Heart left ventricle (tissue), 16 donors: ENCODE measurements at places on chromosomes 6 and 20.
A peak's percentile ranks its signal among the peaks of the same experiment; 100 is the strongest.

DNA sequence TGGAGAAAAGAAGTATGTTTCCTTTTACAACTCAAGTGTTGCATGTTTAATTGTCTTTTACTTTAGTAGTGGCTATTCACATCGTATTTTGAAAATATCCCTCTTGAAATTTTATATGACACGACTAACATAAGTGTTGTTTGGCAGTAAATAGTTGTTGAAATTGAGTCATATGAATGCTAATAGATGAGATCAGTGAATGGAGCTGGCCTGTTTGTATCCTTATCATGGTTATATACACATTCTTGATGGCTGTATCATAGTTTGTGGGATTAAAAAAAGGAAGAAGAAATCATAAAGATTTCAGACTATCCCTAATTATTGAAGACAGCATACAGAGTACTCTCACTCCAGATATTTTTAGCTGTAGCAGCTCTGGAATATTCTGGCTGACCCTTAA, 8.2 kb upstream of the RAE1 start:
- no peak for DNase-seq

- DNase-seq: no peak
These were observed 20.0 kb upstream of the UBE2J1 start for GRCh38 chr6:89372506-89372901.

- DNase-seq: peak; percentile 49
These were observed 207.5 kb downstream of the SMOC2 start for GRCh38 chr6:168648240-168649125.

GRCh38 chr6:125251516-125252220, 50.1 kb downstream of the HDDC2 start:
- DNase-seq: no peak

DNA sequence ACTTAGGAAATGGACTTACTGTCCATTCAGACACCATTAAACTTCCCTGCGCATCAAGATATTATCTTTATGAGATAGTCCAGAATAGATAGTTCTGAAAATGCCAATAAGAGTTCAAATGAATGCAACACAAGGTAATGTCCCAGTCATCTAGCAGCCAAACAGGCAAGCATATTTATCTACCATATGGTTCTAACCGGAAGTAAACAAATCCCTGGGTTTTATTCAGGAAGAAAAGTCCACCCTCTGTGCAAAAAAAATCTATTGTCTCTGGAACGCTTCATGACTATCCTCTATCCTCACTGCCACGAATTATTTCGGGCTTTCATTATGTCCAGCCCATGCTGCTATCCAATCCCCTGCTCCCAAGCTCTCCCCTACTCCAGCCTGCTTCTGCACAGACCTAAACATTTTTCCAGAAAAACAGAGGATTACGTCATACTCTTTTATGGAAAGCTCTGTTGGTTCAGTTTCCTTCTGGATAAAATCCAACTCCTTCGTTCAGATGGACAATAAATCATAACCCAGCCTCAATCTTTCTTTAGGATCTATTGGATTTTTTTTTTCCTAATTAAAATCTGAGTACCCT, 11.4 kb downstream of the PPIL6 start:
- DNase-seq: no peak

DNA sequence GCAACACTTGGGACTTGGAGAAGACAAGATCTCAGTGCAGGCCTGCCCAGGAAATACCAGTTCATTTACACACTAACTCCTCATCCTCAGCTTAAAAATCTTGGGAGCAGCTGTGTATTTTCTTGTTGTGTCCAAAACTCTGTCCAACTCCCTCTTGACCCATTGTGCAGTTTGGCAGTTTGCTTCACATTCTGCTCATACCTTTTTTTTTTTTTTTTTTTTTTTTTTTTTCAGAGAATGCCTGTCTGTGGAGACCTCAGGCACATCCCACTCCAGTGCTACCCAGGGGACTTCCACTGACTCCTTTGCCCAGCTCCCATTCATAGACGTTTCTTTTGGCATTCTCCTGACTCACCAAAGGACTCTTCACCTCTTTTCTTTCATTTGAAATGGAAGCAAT, 265.8 kb upstream of the TCF21 start:
- DNase-seq: peak; percentile 32

GRCh38 chr6:17709476-17709875, 2.8 kb upstream of the NUP153 start:
- DNase-seq: no peak

GRCh38 chr6:4804095-4804494, 27.9 kb downstream of the CDYL start:
- DNase-seq: no peak

- DNase-seq: no peak
These were observed 1.7 kb downstream of the HSF2 start for GRCh38 chr6:122401104-122401503.

DNA sequence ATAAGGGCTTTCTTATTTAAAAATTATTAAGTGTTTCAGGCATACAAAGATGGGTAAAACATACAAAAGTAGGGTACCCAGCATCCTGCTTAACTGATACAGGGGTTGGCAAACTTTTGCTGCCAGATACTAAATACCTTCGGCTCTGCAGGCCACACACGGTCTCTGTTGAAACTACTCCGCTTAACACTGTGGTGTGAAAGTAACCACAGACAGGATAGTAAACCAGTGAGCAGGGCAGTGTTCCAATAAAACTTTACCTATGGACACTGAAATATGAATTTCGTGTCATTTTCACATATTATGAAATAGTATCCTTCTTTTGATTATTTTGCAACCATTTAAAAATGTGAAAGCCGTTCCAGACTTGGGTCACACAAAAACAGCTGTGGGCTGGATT, 92.4 kb downstream of the EYA2 start:
- DNase-seq: no peak

DNA sequence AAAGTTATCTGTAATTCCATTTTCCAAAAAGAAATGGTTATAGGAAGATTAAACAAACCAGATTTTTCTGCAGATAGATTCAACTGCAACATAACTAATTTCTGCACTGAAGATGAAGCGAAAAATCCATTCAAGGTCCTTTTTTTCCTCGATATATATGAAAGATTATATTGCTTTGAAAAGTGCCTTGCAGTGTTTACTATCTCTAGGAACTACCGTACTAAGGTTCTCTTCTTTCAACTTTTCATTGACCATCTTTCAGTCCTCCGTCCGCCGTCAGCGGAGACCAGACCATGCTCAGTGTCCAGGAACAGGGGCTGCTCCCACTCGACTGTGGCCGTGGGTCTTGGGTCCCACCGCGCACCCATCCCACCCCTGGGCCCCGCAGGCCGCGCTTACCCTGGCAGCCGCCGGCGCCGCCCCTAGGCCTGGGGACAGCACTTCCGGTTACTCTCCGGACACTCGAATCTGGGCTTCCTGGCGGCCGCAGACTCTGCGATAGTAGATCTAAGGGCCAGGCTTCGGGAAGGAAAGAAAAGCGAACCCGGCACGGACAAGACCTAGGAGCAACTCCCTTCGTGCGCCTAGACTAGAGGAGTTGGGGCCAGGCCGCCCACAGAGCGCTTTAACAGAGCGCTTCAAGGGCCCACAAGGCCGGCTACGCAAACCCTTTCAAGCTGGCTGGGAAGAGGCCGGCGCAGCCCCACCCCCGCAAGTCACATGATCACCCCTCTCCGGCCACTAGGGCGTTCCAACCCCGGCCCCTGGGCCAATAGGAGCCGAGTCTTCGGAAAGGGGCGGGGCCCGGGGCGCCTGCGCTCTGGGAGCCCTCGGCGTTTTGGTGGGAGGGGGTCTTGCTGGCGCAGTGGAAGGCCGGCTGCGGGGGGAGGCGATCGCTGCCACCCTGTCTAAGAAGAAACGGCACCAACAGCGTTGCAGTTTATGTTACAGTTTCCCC, at the start of gene ZNF322:
Gene ZNF322, minus strand, starts transcription at position 705 of the 958 bp plus-strand sequence. CDS start 21,193 bp downstream, outside the sequence.
- peak; percentile 97 for DNase-seq

DNA sequence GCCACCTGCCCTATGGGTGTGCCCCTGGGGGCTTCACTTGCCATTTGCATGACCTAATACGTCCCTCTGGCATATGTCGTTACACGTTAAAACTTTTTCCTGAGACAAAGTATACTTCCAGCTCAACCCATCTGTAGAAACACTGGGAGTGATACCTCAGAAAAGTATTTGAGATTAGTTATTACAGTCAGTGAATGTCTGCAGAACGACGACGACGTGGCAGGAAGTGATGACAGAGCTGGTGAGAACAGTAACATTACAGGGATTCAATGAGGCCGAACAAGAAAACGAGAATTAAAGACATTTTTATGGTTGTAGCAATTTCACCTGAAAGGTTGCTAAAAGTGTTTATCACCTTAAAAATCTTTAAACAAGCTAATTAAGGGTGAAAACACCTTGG, 40.2 kb downstream of the SASH1 start:
- no peak for DNase-seq

GRCh38 chr6:45448417-45449389, 71.0 kb upstream of the SUPT3H start:
- no peak for DNase-seq

GRCh38 chr6:100176311-100176950, 182.4 kb upstream of the MCHR2 start:
- DNase-seq: no peak

GRCh38 chr6:31749301-31750036, 9.7 kb downstream of the MSH5 start:
- DNase-seq: no peak

GRCh38 chr6:47634210-47635047, 64.0 kb upstream of the ADGRF4 start:
- no peak for DNase-seq

GRCh38 chr20:63384336-63384735, 23.2 kb upstream of the CHRNA4 start:
- DNase-seq: no peak

- no peak for DNase-seq
These were observed 13.9 kb upstream of the CD93 start for GRCh38 chr20:23099791-23100719.

DNA sequence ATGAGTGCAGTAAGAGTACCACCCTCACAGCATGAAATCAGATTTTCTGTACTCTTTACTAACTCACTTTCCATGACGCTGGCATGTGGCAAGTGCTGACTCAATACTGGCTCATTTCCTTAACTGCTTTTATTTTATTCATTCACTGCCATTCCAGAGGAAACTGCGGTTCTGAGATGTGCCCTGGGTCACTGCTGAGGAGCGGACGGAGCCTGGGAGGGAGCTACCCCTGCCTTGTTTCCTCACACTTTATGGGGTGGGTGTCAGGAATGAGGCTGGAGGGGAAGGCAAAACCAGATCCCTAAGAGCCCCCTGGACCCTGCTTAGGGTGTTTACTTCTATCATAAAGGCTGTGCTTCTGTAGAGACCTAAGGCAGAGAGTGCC, 14.4 kb downstream of the NT5E start:
- DNase-seq: no peak

- DNase-seq: no peak
These were observed 12.2 kb downstream of the FGD2 start for GRCh38 chr6:37017606-37018197.

DNA sequence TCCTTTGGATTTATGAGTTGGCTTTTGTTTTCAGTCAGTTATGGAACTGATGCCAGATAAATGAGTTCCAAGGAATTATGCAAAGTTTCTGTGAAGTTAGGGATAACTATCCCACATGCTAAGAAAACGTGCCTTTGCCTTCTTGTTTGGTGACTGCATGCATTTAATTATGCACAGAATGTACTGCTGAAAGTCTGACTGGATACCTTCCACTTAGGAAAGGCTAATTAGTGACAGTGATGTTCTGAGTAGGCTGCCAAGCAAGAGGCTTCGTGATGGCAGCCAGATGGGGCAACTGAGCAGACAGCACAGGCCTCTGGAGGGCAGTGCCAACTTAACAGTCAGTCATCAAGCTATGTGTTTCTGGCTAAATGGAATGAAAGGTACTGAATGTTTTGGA, 289.9 kb downstream of the CD109 start:
- no peak for DNase-seq
